SJSA1 (cell line): ENCODE measurements at places on chromosomes 11 and 22. TPM values are rescaled to one million over a fixed set of nuclear protein-coding genes. Genes with fewer than 3 reads are reported as not detected.

DNA sequence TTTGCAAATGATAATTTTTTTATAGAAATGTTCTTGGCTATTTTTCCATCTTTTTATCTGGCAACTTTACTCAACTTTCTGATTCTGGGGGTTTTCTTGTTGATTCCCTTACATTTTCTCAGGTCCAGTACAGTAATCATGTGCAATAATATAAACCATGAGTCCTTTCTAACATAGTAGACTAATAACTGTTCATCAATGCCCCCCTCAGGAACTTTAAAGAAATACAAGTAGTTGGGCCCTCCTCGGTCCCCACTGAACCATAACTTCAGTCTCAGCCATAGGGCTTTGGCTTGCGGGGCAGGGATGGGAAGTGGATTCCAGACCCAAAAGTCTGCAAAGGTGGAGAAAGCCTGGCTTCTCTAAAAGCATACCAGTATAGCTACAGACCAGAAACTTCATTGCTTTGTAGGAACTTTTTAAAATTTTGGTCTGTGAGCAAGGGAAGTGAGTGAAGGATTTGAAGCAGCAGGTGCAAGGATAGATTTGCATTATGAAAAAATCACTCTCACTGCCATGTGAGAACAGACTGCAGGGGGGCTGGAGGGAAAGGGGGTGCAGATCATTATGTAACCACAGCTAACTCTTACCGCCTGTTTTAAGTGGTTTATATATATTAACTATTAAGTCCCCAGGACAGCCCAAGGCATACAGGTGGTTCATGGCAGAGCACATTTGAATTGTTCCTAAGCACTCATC, 10.4 kb upstream of the TUB start:
- H3K4me3 ChIP-seq = no peak overlapping the region
- H3K36me3 ChIP-seq = no peaks in the 10 kb centered on the region
- H3K27ac ChIP-seq = no peak overlapping the region
- H3K27me3 ChIP-seq = no peaks in the 10 kb centered on the region

DNA sequence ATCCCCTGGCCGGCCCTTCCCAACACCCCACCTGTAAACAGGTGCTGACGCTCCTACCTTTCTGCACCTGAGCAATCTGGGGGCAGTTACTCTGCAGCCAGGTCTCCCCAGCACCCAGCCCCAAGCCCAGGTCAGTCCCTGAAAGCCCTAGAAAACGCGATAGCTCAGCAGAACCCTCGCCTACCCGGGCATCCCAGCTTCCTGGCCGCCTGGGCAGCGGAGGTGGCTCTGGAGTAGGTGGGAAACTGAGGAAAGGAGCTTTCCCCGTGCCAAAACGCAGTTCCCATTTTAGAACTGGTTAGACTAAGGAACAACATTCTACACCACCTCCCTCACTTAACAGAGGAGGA, 445 bp downstream of the SYTL2 start:
- peaks cover 12% of the 10 kb centered on the region for H3K4me1 ChIP-seq

APOBEC3H gene
- total RNA-seq = 1.4 TPM in 1 of 2 replicates, not detected in the other

EHF gene
- total RNA-seq = 0.22 TPM in 1 of 2 replicates, not detected in the other

FXYD2 gene
- total RNA-seq = not detected in 2 replicates

GAS2 gene
- 1.8 and 2.0 TPM in 2 replicates for total RNA-seq

- no peak overlapping the region for H3K27ac ChIP-seq
- no peaks in the 10 kb centered on the region for H3K36me3 ChIP-seq
- no peak for DNase-seq
- H3K4me3 ChIP-seq = no peak overlapping the region
- no peaks in the 10 kb centered on the region for H3K4me1 ChIP-seq
Observed at GRCh38 chr11:20790622-20791021, 121.2 kb downstream of the NELL1 start.

MICAL2 gene
- 42.8 and 59.8 TPM in 2 replicates for total RNA-seq

DNA sequence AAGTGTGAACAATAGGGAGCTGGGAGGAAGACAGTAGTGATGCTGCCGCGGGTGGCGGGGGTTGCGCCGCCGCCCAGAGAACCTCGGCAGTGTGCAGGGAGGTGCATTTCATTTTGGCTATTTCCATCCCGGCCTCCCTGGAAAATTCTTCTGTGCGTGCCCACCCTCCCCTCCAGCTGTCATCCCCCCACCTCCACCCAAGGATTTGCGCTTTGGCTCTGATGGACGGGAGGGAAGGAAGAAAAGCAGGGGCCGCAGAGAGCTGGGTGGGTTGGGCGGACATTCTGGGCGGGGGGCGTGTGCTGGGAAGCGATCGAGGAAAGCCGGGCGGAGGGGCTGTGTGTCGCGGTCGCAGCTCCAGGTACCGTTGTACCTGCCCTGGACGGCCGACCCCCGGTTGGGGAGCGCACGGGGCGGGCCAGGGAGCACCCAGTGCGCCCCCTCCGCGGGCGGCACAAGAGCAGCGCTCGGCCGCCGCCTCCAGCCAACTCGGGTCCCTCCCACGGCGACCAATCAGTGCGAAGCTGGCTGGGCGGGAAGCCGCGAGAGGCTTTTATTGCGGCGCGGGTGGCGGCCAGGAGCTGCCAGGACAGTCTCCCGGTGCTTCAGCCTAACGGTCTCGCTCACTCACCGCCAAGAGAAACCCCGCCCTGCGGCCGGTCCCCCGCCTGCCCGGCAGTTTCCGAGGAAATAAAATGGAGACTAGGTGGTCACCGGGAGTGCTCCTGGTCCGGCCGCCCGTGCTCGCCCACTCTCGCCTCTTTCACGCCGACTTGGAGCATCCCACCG, 1.6 kb downstream of the NCAM1 start:
- peak overlapping the region; percentile 76 for H3K27ac ChIP-seq
- DNase-seq = peak; percentile 66
- no peaks in the 10 kb centered on the region for H3K36me3 ChIP-seq
- peaks cover 12% of the 10 kb centered on the region; the same call in 1 of the 2 replicates for H3K4me1 ChIP-seq

DNA sequence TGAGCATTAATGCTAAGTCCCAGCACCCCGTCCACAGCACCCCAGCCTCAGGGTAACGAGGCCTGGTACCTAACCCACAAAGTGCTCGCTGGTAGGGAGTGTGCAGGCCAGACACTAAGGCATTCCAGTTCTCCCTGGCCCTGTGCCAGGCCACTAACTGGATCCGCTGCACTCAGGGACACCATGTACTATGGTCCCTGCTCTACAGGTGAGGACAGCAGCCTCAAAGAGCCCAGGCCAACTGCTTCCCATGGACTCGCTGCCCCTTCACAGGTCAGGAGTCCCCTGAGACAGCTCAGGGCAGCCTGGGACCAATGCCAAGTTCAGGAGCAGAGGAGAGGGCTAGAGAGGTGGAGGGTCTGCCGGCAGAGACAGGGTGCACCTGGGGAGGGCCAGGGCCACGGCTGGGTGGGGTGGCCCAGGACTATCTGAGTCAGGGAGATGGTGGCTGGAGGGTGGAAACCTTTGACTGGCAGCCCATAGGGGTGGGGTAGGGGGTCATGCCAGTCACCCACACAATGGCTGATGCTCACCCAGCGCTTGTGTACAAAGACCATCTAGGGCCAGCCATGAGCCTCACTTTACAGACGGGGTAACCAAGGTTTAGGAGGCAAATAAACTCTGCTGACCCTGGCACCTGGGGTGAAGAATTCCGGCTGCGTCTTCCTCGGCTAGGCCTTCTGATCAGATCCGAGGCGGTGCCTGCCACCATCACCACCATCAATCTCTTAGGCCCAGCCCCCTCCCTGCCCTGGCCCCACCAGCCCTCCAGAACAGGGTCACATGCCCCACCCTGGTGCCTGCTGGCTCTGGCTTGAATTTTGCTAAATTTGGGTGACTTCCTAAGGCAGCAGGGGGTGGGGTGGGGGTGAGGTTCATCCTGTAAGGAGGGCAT, 5.6 kb downstream of the OSBPL5 start:
- H3K27me3 ChIP-seq = no peaks in the 10 kb centered on the region
- peak overlapping the region; percentile 30 for H3K4me3 ChIP-seq
- no peak for DNase-seq
- peaks cover 22% of the 10 kb centered on the region for H3K36me3 ChIP-seq
- peaks cover 62% of the 10 kb centered on the region for H3K4me1 ChIP-seq

RBM4 gene
- total RNA-seq = 136 and 170 TPM in 2 replicates

- no peaks in the 10 kb centered on the region for H3K27me3 ChIP-seq
- H3K4me3 ChIP-seq = no peak overlapping the region
- DNase-seq = no peak
- H3K4me1 ChIP-seq = no peaks in the 10 kb centered on the region
Observed at GRCh38 chr11:86978756-86979608, 23.8 kb upstream of the FZD4 start.

DNA sequence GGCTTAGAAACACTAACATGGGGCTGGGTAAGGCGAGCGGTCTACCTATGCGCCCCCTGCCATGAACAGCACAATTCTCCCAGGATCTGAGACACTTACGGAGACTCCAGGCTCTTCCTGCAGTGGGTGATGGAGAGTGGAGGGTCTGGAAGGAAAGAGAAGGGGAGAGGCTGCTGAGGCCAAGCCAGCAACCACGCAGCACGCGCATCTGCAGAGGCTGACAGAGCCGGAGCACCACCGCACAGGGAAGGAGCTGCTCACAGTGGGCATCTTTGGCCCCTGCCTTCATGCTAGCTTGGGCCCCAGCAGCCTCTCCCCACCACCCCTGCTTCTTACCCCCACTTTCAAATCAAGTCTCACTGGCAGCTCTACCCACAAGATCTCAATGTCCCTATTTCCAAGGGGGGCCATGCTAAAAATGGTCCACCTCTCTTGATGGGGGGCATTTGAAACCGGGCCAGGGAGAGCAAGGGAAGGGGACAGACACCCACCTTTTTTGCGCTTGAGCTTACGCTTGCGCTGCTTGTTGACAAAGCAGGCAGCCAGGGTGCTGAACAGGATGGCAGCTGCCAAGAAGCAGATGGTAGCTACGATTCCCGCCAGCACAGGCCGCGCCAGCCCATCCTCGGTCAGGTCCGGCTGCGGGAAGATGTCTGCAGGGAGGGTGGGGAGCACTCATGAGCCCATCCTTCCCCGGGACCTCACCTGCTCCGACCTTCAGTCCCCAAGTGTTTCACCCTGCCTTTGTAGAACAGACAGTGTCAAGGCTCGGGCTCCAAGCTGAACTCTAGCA, 34.5 kb downstream of the IGSF9B start:
- no peaks in the 10 kb centered on the region for H3K27me3 ChIP-seq
- H3K27ac ChIP-seq = no peak overlapping the region
- no peak for DNase-seq

DNA sequence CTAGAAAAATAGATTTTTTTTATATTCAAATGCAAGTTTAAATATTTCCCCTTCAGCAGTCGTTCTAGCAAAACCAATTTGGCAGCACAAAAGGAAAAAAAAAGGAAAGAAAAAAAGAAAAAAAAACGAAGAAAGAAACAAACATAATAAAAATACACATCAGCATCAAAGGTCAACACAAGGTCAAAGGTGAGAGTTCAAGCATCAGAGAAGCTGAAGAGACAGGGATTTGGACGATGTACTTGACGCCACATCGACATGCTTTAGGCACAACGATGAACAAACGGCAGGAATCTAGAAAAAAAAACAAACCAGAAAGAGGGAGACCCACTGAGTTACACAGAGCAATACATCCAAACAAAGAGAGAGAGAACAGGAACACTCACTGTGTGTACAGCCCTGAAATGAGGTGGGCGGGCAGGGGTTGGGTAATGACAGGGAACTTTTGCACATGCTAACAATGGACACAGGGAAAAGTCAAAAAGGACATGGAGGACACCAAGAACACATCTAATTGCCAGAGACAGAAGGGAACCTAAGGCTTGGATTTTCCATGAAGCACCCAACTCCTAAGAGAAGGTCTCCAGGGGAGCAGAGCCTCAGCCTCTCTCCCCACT, 19.8 kb upstream of the RAPSN start:
- H3K4me1 ChIP-seq = no peaks in the 10 kb centered on the region
- no peaks in the 10 kb centered on the region for H3K27me3 ChIP-seq
- no peak overlapping the region for H3K4me3 ChIP-seq
- H3K27ac ChIP-seq = no peak overlapping the region

APOL1 gene
- 4.4 and 5.8 TPM in 2 replicates for total RNA-seq

DNA sequence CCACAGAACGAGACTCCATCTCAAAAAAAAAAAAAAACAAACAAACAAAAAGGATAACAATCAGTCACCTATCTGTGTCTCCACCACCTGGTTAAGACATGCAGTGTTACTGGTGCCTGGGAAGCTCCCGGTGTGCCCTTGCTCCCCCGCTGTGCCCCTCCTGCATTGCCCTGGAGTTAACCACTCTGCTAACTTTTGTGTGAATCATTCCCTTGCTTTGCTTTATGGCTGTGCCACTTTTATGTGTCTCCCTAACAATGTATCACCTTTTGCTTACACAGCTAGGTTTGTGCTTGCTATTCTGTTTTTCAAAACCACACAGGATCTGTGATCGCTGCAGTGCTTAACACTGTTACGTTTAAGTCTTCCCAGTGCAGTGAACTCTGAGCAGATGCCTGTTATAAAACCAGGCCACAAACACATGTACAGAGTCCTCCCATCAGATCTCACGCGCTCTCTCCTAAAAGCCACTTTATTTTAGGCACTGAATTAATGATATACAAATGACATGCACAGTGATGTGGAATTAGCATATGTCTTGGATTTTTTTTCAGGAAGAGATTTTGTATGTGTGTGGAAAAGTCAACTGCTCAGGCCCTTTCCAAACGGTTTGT, 69.9 kb downstream of the BUD13 start:
- no peaks in the 10 kb centered on the region for H3K36me3 ChIP-seq
- H3K4me3 ChIP-seq = no peak overlapping the region
- H3K27ac ChIP-seq = no peak overlapping the region
- no peaks in the 10 kb centered on the region for H3K4me1 ChIP-seq
- no peaks in the 10 kb centered on the region for H3K27me3 ChIP-seq

SAA4 gene
- total RNA-seq = not detected in 2 replicates

DNA sequence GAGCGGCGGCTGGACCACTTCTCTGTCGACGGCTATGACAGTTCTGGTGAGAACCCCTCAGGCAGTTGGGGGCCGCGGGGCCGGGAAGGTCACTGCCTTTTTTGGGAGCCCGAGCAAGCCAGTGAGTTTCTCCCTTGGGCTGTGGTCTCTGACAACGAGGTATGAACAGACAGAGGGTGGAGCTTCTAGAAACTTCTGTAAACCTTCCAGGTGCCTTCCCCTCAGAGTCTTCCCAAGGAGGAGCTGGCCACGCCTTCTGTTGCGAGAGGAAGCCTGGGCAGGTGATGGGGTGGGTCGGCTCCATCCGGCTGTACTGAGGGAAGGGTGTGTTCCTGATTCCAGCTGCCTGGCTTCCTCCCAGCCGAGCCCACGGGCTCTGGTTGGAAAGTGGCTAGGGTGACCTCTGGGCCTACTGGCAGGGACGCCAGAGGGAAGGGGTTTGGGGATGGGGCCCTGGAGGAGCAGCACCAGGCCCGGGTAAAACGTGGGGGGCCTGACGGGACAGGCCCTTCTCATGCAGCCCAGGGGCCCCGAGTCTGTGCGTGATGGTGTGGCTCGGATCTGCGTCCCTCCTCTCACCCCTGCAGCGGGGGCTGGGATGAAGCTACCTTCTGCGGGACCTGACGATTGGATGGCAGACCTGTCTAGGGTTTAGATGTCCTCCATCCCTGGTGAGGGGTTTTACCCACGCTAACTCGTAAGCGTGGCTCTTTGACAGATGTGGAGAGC, 110.8 kb downstream of the KCNQ1OT1 start:
- no peaks in the 10 kb centered on the region for H3K4me1 ChIP-seq
- H3K27ac ChIP-seq = no peak overlapping the region
- H3K27me3 ChIP-seq = 0 out of 2 replicates have a peak, but pooled peaks cover 4% of the 10 kb centered on the region
- no peaks in the 10 kb centered on the region for H3K36me3 ChIP-seq

GRCh38 chr22:43313890-43314474, 29.2 kb downstream of the SCUBE1 start:
- no peaks in the 10 kb centered on the region for H3K27me3 ChIP-seq
- no peak overlapping the region for H3K4me3 ChIP-seq
- no peak for DNase-seq
- H3K27ac ChIP-seq = no peak overlapping the region
- peaks cover 25% of the 10 kb centered on the region for H3K4me1 ChIP-seq
- no peaks in the 10 kb centered on the region for H3K36me3 ChIP-seq

- no peaks in the 10 kb centered on the region for H3K36me3 ChIP-seq
- no peaks in the 10 kb centered on the region for H3K27me3 ChIP-seq
- DNase-seq = no peak
- H3K4me3 ChIP-seq = no peak overlapping the region
- H3K27ac ChIP-seq = no peak overlapping the region
Observed at GRCh38 chr11:17244046-17244445, 32.5 kb upstream of the NUCB2 start.
